ENCODE measurements at places on chromosomes 5 and 9.

DNA sequence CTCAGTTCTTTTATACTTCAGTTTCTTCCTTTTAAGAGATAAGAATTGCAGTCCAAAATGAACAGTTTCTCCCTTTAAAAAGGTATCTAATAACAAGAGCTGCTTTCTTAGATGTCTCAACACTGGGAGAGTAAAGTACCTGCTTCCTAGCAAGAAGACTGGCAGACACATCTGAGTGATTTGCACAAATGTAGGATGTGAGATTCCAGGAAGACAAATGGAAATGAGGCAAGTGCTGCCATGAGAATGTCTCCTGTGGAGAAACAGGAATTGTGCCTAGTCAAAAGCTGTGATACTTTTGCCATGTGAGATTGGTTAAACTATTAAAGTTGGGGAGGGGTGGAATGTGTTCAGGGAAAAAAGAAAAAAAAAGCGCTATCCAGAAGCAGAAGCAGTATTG, 159.1 kb downstream of the HTR1A start:
- DNase-seq: no peak

GRCh38 chr9:96494215-96494800, 44.3 kb downstream of the HABP4 start:
- no peak for DNase-seq

DNA sequence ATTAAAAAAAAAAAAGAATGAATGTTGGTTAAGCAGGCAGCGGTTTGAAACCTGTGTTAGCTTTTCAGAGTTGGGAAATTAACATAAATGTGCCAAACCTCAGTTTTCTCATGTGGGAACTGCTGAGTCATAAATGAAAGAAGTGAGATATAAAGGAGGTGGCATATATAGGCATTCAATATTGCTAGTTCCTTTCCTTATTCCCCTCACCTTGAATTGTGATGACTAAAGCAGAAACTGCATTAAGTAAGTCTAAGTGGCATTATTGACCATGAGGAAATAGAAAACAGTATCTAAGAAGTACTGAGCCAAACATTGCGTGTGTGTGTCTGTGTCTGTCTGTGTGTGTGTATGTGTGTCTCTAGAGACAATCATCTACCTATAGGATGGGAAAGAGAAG, 691.2 kb downstream of the TLR4 start:
- no peak for DNase-seq

DNA sequence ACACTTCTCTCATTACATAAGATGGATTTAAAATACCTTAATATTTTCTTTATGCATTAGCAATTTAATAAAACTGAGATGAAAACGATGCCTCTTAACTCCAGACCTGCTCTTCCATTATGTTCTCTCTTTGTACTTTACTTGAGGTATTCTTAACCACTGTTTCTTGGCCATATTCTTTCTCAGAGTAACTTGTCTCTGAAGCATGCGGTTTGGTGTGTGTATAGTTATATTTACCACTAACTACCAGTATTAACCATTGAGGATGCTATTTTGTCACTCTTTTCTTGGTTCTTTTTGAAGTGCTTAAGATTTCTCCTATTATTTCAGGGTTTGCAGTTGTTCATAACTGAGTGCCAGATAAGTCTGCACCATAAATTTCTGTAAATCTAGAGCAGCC, 17.9 kb downstream of the TMEM167A start:
- no peak for DNase-seq

DNA sequence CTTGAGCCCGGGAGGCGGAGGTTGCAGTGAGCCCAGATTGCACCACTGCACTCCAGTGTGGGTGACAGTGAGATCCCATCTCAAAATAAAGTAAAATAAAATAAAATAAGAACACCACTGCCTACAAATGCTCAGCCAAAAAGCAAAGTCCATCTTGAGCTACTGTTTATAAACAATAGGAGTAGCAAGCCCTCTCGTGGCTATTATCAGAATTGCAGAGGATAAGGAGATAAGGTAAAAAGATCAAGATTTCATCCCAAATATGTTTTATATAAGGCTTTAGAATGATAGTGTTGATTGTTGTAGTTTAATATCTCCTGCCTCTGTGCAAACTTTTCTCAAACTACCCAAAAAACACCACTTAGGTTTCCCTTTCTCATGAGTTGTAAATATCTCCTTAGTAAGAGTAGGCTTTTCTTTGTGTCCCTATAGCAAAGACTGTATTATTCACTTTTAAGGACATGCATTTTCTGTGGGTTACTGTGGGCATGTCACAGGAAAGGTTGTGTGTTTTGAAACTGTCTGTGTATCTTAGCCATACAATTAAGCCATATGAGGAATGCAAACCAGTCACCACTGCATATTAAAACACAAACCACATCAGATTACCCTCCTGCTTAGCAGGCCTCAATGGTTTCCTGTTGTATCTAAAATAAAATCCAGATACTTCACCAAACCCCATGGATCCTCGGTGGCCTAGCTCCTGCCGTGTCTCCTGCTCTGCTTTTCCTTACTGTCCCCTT, 31.8 kb upstream of the CKS2 start:
- DNase-seq: peak; percentile 31

DNA sequence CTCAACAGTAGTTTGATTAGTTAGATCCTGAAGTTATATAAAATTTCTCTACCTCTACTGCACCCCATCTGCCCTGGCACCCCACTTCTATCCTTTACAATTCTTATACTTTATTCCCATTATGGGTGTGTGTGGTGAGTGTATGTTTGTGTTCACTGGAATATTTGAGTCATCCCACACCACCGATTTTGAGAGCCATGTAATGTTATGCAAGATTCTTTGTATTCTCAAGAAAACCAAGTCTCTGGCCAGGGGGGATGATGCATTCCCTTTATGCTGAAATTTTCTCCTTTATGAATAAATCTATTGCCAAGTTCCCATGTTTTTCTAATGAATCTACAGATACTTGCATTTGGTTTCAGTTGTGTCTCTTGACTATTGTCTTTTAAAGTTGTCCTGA, 266.8 kb downstream of the ARHGEF28 start:
- no peak for DNase-seq

- DNase-seq: no peak
These were observed 372.1 kb downstream of the NTRK2 start for GRCh38 chr9:85041466-85042137.

- no peak for DNase-seq
These were observed 165.4 kb downstream of the ARSB start for GRCh38 chr5:78819707-78820106.

DNA sequence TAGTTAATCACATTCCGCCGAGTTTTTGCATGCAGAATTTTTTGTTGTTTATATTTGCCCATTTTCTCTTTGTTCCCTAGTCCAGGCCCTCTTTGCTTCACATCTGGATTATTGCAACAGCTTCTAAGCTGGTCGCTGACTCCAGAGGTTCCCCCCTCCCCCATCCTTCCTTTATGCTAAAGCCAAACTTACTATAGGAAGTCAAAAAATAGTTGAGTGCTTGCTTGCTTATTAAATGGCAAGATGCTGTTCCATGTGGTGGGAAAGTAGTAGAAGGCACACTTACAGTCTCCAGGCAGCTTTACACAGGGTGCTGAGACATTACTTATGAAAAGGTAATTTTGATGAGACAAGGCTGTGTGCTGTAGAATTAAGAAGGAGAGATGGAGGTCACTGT, 1.3 kb downstream of the ZBTB34 start:
- DNase-seq: no peak

DNA sequence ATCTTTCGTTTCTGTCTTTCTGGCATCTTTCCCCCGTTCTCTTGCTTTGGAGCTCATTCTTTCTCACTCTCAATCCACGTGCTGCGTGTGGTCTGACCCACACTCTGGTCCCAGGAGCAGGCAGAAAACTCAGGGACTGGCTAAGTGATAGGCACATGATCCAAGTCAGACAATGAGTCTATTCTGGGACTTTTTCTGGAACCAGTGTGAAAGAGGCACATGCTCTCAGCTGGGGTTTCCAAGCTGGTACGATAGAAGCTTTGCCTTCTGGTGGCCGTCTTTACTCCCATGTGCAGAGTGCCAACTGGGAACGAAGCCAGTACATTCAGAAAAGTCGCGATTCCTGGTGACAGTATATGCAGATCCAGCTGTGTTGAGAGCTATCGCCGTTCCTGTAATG, 94.4 kb downstream of the PDZD2 start:
- DNase-seq: no peak

GRCh38 chr5:157356576-157356975, 90.7 kb downstream of the CYFIP2 start:
- DNase-seq: no peak

DNA sequence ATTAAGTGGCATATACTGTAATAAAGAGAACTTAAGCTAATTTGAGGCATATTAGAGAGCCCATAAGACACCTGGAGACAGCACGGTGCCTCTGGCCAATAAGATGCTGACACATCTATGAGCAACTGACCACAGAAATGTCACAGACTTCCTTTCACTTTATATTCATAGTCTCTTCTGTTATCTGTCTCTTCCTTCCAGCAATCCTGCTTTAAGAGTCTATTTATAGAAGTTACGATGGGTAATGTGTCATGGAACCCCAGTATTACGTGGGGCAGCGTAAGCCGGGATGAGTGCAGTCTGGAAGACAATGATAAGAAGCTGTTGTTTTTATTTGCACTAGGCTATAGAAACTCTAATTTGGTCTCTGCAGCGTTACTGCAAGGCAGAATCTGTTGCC, 136.8 kb downstream of the CFAP90 start:
- DNase-seq: no peak

DNA sequence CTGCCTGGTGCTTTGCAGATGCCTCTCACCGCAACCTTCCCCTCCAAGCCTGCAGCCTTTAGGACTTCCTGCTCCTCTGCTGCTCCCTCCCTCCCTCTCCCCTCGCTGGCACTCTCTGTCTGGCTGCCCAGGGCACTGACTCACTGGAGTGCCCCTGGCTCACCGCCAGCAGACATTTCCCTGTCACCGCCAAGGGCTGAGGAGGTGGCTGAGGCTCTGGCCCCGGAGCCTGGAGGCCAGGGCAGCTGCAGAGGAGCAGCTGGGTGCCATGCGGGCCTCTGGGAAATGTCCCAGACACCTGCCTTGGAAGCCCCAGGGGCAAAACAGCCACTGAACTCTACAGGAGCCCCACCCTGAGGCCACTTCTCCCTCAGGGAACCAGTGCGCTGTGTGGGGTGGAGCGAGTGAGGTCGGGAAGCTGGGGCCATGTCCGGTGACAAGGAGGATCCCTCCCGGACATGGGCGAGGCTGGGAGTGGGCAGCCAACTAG, 53.4 kb downstream of the TENT4A start:
- no peak for DNase-seq

DNA sequence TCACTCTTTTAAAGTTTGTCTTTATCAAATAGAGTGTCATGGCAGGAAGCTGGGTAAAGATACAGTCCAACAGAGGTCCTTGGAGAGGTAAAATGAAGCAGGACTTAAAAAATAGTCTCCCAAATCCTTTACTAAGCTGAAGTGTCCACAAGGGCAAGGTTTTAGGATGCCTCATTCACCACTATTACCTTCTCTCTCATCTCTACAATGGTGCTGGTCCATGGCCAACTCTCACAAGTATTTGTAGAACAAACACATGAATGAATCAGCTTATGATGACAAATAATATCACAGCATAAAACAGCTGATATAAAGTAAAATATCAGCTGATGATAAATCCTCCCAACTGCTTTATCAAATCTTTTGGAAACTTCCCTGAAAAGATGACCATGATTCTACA, 162.3 kb upstream of the ZNF462 start:
- DNase-seq: no peak

DNA sequence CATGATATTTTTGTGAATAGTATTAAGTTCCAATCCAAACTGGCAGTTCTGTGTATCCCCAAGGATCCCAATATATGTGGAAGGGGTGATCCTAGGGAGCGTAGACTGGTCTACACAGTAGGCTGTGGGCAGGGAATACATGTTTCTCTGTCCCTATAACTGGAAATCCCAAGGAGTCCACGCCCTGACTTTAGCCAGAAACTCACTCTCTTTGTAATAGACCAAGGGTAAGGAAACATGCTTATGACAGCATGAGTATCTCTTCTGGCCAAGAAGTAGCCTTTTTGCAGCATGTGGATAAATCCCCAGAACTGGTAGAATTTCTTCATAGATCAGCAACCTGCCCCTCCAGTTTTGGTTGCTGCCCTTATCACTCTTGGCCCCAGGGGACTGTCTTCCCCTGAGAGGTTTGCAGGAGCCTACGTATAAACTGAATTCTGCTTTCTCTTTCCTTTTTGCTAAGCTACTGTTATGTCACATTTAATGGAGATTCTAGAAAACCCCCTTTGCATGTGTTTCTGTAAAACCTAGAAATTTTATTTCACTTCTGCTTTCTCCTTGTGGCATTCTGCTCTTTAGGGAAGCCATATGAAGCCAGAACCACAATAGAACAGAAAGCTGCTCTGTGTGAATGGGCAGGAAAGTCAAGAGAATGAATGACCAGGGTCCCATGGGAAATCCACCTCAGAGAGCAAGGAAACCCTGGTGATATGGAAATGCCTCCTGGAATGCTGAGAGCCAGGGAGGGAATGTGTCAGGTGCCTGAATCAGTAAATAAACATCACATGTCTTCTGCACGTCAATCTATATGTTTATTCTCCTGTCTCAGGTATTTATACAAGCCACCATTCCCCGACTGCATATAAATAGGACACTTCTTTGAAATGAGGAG, 3.5 kb downstream of the IFNA2 start:
- no peak for DNase-seq

GRCh38 chr5:95883185-95884016, 60.9 kb upstream of the GLRX start:
- no peak for DNase-seq
